ENCODE measurements at places on chromosomes 7 and 10. TPM values are rescaled to one million over a fixed set of nuclear protein-coding genes. Genes with fewer than 3 reads are reported as not detected.

Gene XPNPEP1
- 103 TPM for total RNA-seq

Gene SLC18A3
- total RNA-seq, result not detected

GRCh38 chr10:1050145-1050544, 1.2 kb upstream of the IDI1 start:
- peak; percentile 34 for DNase-seq

- no peak for DNase-seq
Observed at GRCh38 chr10:30647089-30647488, 17.5 kb upstream of the LYZL2 start.
